ENCODE measurements at places on chromosomes 5 and 9.
A peak's percentile ranks its signal among the peaks of the same experiment; 100 is the strongest.

DNA sequence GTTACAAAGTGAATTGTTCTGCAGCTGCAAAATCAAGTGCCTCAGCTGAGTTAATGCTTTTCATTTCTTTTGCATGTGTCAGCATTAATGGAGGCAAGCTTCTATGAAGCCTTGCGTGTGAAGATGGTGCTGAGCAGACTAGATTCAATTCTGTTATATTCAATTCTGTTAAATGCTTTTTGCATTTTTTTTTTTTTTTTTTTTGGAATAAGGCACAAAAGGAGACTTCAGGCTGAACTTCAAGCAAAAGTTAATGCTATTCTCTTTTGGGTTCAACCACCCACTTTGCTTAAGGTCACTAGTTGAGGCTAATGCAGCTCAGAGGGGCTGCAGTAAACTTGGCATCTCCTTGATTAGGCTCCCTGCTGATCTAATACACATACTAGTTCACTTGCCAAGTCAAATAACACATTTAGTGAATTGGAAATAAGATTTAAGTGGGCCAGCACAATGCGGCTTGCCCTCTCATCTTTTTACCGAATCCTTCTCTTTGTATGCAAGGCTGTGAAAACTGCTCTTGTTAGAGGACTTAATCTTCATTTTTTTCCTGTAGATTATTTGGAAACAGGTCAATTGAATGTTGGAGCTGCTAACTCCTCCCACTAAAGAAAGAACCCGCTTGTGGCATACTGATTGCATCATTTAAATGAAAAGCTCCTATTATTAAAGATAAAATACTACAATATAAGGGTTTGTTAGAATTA lies 1020.2 kb downstream of the NR2F1-AS1 start:
- no peak for DNase-seq

- DNase-seq = no peak
Observed at GRCh38 chr5:83101514-83101913, 24.2 kb downstream of the XRCC4 start.

DNA sequence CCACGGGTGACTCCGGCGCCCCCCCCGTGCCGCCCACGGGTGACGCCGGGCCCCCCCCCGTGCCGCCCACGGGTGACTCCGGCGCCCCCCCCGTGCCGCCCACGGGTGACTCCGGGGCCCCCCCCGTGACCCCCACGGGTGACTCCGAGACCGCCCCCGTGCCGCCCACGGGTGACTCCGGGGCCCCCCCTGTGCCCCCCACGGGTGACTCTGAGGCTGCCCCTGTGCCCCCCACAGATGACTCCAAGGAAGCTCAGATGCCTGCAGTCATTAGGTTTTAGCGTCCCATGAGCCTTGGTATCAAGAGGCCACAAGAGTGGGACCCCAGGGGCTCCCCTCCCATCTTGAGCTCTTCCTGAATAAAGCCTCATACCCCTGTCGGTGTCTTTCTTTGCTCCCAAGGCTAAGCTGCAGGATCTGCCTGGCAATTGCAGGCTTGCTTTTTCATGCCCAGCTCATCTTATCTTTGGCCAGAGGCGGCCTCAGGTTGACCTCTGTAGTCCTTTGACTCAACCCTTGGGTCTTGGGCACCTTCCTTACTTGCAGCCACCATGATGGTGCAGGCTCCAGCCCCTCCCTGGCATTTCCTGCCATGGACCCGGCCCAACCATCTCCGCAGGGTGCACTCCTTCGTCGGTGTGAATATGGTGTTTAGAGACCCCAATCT lies 9.8 kb downstream of the CEL start:
- DNase-seq = no peak

GRCh38 chr5:32506799-32507198 lies 62.3 kb upstream of the ZFR start:
- DNase-seq = no peak

GRCh38 chr9:101458963-101459631 lies 23.5 kb upstream of the ALDOB start:
- DNase-seq = peak; percentile 23

GRCh38 chr5:168174376-168174775 lies 117.1 kb upstream of the WWC1 start:
- no peak for DNase-seq

DNA sequence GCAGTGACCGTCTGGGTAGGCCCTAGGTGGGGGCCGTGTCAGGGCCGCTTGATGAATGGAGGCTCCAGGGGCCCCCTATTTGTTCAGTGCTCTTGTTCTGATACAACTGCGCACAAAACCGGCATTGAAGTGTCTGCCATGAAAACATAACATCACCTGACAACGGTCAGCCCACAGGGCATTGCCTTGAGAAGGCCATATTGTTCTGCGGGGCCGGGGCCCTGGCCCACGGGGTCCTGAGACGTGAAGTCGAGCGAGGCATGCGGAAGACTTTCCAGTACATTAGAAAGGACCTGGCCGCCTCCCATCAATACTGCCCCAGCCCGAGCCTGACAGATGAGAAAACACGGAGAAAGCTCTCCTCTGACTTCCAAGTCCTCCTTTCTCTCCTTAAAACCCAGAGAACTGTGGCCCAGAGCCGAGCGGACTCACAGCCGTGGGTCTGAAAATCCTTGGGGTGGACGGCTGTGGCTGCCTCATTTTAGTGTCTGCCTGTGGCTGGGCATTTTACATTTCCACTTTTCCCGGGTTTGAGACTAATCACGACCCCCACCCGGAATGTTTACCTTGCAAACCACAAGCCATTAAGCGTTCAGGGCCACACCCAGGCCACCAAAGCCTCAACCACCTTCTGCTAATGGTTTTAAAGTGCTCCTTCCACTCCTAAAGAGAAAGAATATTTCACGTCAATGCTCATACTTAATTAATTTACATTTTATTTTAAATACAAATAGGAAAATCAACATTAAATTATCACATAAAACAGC lies 391.0 kb upstream of the IRX2 start:
- no peak for DNase-seq

GRCh38 chr5:64347309-64347708 lies 158.5 kb upstream of the RGS7BP start:
- no peak for DNase-seq

DNA sequence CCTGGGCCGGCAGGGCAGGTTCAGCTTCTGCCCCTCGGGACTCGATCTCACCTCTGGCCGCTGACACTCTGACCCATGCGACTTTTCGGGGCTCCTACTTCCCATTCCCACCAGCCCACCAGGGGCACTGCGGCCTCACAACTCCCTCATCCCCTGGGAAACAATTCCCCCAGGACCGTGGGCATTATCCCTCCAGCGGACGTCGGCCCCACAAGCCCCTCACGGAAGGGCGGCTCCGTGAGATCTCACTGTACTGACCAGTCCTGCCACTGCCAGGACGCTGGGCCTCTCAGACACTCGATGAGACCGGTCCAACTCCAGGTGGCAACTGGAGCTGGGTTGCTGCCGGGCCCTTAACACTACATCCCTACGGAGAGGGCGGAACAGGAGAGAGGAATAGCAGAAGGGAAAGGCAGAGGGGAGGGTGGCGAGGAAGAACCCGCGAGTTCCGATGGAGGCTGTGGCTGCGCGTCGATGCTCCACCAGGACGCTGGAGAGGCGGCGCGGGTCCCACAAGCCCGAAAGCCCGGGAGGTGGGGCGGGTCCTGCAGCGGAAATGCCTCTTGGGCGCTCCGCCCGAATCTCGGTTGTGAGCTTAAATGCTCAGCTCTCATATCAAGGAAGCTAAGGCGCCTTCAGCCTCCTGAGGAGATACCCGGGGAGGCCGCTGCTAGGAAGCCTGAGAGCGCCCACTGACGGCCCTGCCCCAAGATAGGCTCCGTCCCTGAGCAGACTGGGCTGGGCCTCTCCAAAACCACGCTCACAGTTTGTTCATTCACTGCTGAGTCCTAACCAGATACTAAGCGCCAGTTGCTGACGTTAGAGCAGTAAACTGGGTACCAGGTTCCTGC lies 36.3 kb downstream of the VCP start:
- DNase-seq = no peak

GRCh38 chr5:51881901-51882300 lies 498.7 kb downstream of the ISL1 start:
- no peak for DNase-seq

- no peak for DNase-seq
Observed at GRCh38 chr9:37302277-37302676, 120.2 kb upstream of the GRHPR start.

Data from NCI-H1930 (cell line).